ENCODE measurements at places on chromosomes 13 and 19.

DNA sequence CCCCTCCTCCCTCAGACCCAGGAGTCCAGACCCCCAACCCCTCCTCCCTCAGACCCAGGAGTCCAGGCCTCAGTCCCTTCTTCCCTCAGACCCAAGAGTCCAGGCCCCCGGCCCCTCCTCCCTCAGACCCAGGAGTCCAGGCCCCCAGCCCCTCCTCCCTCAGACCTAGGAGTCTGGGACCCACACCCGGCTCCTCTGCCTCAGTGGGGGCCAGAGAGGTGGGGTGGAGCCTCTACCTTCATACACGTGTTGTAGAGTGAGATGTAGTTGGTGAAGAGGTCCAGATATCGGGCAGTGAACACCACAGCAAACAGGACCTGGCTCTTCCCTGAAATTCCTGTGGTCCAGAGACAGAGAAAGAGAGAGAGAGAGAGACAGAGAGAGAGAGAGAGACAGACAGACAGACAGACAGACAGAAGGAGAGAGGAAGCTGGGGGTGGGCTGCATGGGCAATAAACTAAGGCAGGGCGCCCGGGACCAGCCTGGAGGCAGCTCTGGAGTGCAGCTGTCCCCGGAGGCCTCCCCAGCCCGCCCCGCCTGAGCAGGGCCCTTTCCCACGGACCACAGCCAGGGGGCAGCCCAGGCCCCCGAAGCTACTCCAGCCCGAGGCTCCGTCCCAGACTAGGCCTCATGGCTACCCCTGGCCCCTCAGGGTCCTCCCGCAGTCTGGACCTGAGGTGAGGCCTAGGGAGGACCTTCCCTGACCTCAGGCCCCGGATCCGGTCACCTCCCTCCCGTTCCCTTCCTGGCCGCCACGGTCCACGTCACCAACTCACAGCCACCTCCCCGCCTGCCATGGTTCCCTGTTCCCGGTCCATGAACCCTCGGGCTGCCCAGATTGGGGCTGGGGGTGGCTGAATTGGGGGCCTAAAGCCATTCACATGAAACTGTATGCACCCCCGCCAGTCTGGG, 907 bp downstream of the KDELR1 start:
- DNase-seq, result peak; percentile 68

DNA sequence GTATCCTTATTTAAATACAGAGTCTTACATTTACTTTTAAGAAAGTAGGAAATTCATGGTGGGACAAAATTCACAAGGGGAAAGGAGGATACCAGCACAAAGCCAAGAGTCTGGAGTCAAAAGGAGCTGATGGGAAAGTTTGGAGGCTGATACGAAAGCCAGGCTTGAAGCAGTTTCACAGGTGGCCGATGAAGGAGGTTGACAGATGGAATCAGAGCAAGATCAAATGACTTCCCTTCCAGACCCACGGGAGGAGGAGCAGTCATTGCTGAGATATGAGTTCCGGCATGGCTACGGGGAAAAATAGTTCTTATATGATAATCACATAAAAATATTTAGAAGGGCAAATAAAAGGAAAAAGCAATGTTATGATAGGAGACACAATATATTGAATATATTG, 65.0 kb downstream of the DGKH start:
- DNase-seq, result no peak

DNA sequence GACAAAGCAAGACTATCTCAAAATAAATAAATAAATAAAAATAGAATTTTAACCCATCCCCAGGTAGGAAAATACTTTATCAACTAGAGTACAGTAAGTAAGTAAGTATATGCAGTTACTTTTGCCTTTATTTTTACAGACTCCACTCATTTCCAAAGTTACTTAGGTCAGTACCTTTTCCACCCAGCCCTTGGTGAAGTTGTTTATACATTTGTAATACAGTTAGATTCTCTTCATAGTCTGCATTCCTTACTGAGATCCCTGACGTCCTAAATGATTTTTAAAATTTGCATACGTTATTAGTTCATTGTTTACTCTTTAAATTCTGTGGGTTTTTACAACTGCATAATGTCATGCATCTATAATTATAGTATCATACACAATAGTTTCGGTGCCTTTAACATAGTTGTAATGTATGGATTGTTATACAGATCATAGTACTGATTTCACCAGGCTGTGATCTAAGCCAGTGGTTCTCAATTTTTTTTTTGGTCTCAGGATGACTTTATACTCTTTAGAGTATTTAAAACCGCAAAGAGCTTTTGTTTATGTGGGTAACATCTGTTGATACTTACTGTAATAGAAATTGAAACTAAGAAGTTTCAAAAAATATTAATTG, 10.4 kb downstream of the SETDB2 start:
- no peak for DNase-seq

DNA sequence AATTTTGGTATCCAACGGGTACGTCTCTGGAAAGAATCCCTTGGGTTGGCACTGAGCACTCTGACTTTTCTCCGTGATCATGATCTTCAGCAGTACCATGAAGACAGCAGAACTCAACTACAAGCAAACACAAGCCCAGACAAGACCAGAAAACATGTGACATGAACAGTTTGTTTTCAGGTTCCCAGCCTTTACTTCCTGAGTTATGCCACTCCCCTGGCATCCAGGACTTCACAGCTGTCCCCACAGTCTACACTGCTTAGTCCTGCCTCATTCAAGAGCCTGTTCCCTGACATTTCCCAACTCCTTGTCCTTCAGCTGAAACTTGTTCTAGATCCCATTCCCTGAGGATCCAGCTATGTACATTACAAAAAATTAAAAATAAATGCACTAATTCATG, 4.9 kb upstream of the N4BP2L1 start:
- DNase-seq, result no peak

GRCh38 chr19:584240-585001, 5.3 kb upstream of the HCN2 start:
- no peak for DNase-seq

DNA sequence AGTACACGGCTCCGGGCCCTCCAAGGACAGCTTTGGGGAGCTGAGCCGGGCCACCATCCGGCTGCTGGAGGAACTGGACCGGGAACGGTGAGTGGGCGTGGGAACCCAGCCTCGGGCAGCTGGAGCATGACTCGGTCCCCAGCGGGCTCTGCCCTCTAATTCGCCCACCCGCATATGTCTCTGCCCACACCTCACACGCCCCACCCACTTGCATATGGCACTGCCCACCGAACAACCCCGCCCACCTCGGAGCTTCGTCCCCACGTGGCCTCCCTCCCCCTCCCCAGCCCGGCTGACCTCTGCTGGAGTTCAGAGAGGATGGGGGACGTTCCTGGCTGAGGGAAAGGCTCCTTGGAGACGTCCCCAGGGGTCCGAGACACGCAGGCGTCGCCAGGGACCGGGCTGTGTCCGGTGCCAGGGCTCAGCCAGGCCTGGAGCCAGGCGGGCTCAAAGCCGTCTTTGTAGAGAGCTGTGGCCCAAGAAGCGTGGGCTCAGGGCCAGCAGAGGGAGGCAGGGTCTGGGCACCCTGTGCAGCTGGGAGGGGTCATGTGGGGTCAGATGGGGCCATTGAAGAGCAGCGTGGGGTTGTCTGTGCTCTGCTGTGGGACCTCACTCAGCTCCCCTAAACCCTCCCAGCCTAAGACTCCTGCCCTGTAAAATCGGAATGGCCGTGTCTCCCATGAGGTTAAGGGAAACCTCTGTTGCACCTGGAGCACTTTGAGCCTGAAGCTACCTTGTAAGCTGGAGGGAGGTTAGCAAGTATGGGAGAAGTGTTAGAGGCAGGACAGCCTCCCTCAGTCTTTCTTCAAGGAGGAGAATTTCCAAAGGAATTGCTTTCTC, 3.8 kb downstream of the APC2 start:
- DNase-seq, result no peak

GRCh38 chr13:105334211-105334610, 1201.3 kb downstream of the EFNB2 start:
- DNase-seq, result no peak
